ENCODE measurements at places on chromosomes 2 and 18.

DNA sequence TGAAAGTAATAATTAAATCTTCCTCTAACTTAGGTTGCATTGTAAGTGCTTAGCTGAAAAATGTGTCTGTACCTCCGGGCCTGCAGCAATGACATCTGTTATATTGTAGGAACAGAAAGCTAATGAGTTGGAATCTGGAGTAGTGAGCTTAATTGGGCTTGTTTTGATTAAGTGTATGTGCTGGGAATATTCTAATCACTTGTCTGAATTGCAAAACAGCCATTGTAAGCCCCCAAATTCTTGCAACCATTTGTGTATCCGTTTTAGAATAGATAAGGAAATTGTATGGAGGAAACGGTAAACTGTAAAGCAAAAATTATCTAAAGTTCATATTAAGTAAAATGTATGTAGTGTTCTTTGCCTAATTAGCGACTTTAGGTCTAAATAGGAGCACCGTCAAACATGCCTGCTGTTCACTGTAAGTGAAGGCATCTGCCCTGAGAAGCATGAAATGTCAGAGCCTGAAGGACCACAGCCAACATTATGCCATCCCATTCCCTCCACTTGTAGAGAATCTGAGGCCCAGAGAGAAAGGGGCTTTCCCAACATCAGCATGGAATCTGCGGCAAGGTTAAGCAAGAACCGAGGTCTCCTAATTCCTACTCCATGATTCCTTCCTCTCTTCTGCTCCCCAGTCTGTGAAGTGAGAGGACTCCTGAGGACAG lies 466.4 kb downstream of the TDRD15 start:
- no peak for DNase-seq

DNA sequence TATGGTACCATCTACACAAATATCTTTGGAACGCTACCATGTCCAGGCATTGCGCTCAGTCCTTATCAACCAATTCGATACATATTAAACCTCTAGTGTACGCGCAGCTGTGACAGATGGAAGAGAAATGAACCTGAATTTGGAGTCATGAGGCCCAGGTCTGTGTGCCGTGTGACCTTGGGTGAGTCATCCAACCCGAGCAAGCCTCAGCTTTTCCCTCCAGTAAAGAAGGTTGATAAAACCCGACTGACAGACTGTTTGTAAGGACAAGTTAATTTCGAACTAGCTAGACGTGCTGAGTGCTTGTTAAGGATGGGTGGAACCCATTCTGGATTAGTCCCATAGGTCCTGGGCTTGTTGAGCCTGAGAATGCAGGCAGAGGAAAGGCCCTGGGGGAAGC lies 28.2 kb downstream of the GREB1 start:
- no peak for DNase-seq

DNA sequence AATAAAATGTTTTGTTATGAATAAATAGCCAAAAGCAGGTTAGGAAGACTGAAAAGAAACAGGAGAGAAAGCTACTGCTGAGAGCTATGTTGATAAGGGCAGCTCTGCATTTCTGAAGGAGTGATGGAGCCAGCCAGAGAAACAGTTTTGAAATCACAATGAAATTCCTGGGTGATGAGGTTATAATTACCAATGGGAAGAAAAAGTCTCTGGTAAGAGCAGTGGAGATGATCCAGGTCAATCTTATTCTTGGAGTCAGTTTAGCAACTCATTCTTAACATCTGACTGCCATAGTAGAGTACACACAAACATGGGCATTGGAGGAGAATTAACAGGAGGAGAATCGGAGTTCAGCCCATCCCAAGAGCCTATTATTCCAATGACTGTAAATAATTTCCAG lies 2.4 kb downstream of the ALKAL2 start:
- DNase-seq, result no peak

DNA sequence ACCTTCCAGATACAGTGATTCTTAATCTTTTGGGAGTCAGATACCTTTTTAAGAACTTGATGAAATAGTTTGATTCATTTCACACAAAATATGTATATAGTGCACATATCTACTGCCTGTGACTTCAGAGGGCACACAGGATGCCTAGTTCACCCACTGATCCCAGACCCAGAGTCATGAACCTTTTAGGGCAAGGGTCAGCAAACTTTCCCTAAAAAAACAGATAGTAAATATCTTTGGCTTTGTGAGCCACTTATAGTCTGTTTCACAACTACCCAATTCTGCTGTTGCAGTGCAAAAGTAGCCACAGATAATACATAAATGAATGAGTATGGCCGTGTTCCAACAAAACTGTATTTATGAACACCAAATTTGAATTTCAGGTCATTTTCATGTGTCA lies 124.9 kb downstream of the ANKRD44 start:
- no peak for DNase-seq

GRCh38 chr2:56682397-56682760 lies 498.6 kb downstream of the CCDC85A start:
- DNase-seq, result no peak

GRCh38 chr18:55503167-55503820 lies 84.7 kb downstream of the TCF4 start:
- no peak for DNase-seq

- DNase-seq, result peak; percentile 4
Measured at GRCh38 chr18:26057344-26057773, 33.1 kb downstream of the SS18 start.

GRCh38 chr18:28963481-28963880 lies 786.6 kb upstream of the CDH2 start:
- no peak for DNase-seq

GRCh38 chr2:198525211-198525969 lies 721.0 kb downstream of the PLCL1 start:
- no peak for DNase-seq

DNA sequence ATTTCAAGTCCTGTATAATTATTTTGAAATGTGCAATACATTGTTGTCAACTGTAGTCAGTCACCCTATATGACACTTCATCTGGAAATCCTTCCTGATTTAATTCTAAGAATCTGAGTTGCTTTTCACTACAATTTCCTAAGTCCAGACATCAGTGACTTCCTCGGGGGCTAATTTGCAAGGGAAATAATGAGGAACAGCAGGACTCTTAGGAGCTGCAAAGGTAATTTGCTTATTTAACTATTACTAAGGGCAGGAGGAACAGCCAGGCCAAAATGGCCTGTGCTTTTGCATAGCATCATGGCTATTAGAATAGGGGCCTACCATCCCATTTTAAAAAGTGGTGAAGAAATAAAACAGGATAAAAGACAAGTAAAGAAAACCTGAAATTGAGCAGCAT lies 178.8 kb downstream of the MC4R start:
- no peak for DNase-seq

DNA sequence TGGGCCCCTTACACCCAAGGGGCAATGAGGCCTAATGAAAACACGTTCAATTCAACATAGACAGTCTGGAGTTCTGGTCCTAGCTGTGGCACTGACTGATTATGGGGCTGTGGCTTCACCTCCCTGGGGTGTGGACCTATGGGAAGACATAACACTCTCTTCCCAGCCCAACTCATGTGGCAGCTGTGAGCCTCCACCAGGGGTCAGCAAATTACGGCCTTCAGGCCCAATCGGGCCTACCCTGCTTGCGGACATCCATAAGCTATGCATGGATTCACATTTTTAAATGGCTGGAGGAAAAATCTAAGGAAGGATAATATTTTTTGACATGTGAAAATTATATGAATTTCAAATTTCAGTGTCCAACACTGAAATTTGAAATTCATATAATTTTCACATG lies 101.3 kb downstream of the LOXHD1 start:
- no peak for DNase-seq

DNA sequence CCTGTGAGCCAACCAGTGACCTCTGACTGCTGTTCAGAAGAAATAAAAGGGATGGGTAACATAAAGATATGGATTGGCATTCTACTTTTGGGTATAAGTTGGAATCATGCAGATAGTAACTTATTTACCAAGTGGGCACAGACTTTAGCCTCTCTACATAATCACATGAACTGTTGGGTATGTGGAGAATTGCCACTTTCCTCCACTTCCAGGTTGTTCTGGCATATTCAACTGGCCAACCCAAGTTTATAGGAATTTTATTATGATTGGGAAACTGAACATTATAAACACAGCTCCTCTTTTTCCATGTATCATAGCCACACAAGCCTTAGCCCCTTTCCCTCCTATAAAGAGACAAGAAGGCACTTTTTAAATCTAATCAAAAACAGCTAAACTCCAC lies 179.3 kb downstream of the RNF152 start:
- DNase-seq, result no peak

DNA sequence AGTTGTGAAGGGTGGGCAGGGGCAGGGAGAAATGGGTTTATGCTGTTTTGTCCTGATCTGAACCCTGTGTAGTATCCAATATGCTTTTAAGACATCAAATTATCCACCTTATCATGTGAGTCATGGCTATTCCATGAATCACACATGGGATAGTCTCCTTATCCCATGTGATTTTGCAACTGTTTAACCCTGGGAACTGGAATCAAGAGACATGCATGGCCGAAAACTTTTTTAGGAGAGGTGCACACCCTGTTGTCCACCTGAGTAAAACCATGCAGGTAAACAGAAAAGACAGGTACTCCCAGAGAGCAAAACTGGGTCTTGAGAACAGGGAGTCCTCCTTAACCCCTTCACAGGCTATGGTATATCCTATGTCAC lies 490.6 kb upstream of the HS6ST1 start:
- no peak for DNase-seq

DNA sequence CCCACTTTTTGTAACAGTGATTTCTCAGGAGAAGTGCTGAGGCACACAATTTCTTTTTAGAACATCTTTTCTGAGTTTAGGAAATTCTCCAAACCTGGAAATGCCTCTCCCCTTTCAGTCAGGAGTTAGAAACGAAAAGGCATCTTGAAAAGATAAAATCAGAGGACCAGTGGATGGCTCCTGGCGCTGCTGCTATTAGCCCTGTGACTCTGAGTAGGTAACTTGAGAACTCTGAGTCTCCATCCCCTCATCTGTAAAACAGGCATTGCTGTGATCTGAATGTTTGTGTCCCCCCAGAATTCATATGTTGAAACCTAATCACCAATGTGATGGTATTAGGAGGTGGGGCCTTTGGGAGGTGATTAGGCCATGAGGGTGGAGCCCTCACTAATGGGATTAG lies 50.2 kb downstream of the EHD3 start:
- no peak for DNase-seq

DNA sequence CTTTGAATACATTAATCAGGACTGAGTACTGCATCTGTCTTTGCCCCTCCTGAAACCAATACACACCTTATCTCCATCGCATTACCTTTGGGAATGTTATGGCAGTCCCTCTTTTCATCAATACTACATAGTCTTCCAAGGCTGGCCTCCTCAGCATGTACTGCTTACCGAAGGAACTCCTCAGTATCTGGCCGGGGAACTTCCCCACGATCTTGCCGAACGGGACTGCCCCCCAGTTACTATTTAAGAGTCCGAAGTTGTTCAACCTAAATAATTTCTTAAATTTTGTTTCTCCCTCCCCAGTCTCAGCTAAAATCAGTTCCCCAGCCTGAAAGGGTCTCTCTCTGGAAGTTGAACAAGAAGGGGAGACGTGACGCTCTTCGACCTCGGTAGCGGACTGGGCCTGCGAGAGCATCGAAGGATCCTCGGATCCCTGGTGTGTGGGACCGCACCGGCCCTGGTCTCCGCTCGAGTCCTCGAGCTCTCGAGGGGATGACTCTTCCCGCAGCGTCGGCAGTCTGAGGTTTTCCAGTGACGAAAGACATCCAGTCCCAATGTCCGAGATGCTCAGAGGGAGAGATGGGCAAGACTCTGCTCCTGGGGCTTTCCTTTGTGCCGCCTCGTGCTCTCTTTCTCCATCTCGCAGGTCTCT lies 489 bp downstream of the TRMT61B start:
- peak; percentile 12 for DNase-seq

GRCh38 chr2:109216332-109216731 lies 87.3 kb downstream of the SH3RF3 start:
- no peak for DNase-seq

DNA sequence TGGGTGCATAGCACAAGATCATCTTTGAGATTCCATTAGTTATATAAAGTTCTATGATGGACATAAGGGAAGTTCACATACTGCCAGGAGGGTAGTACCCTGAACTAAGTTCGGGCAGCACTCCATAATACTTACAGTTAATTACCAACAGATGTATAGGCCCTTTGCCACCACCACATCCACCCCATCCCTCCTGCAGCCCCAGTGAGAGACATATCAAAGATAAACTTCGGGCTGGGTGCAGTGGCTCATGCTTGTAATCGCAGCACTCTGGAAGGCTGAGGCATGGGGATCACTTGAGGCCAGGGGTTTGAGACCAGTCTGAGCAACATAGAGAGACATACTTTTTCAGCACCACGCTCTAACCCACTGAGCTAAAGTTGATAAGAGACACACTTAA lies 46.4 kb upstream of the NPAS2 start:
- DNase-seq, result no peak

GRCh38 chr18:76449111-76449453 lies 46.0 kb downstream of the ZNF516 start:
- DNase-seq, result no peak
